Stimulated activated CD4-positive, alpha-beta T cell treated with anti-CD3 and anti-CD28 coated beads, TNF-alpha, amount 100 ng/mL, for 1 hour (primary cell): ENCODE measurements at places on chromosomes 13 and 19.

GRCh38 chr19:8575467-8575997, 1.7 kb downstream of the MYO1F start:
- DNase-seq = peak; percentile 34

DNA sequence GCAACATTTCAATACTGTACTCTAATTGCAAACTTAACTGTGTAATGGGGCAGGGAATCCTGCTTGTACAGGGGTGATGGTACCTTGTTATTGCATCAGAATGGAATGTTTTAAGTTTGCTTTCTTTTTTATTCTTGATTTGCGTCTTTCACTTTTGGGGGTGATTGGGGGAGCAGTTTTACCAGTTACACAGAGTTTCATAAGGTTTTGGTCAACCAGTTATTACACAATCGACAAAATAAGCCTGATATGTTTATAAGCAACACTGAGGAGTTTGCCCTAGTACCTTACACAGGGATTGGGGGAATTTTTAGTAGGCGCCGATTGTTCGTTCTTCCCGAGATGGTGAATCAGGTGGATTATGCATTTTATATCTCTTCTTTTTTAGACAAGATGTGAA, 2.7 kb downstream of the KLF5 start:
- DNase-seq = no peak

DNA sequence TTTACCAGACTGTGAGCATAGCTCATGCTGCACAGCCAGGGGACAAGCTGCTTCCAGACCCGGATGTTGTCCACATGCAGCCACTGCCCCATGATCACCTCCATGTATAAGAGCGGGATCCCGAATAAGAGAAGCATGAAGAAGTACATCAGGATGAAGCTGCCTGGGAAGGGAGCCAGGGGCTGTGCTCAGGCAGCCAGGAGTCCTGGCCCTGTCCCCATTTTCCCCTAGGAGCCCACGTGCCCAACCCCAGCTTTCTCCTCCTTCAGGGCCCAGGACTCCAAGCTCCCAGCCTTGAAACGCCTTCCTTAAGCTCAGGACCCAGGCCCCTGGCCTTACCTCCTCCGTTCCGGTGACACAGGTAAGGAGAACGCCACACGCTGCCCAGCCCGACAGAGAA, 69.3 kb downstream of the SLC6A16 start:
- no peak for DNase-seq

GRCh38 chr13:101018720-101019119, 344.1 kb upstream of the TMTC4 start:
- no peak for DNase-seq

DNA sequence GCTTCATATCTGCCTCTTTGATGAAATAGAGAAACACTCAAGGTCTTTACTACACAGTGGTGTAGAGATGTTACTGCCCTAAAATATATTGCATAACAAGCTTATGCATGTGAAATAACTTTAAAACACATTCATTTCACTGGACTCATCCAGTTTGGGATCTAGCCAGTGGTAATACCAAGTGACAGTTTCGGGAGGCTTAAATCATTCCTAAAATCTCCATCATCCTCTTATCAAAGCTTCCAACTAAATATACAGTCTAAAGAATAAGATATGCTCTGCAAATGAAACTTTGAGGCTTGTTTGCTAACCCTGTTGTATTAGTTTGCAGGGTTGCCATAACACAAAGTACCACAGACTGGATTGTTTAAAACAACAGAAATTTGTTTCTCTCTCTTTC, 52.8 kb downstream of the THSD1 start:
- DNase-seq = no peak

DNA sequence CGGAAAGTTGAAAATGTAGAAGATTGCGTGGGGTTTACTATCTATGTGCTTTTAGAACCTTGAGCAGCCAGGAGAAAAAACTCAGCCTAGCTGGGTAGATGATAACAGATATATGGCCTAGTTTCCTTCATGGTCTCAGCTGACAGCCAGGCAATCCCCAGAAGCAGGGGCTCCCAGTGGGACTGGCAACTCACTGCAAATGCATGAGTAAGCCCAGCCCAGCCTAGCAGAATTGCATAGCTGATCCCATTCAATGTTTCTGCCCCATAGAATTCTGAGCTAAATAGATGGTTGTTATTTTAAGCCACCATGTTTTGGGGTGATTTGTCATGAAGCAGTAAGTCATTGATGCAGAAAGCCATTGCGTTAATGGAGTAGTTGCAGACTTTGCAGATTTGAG, 108.5 kb downstream of the ERCC5 start:
- no peak for DNase-seq

DNA sequence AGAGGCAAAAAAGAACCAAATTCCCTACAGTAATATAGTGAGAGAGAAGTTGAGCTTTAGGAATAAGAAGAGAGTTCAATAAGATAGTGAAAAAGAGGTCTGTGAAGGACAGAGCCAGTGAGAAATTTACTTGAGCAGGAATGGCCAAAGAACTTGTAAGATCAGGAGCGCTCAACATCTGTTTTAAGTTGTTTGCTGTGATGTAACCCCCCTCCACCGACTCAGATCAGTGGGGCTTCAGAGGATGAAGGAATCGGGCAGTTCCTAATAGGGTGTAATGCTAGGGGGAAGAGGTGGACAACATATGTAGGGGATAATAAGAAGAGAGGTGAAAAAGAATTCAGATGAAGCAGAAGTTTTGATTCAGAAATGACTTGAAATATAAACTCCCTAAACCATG, 85.3 kb upstream of the FNDC3A start:
- DNase-seq = no peak

- no peak for DNase-seq
These were observed 19.8 kb downstream of the TCF3 start for GRCh38 chr19:1632462-1633268.

DNA sequence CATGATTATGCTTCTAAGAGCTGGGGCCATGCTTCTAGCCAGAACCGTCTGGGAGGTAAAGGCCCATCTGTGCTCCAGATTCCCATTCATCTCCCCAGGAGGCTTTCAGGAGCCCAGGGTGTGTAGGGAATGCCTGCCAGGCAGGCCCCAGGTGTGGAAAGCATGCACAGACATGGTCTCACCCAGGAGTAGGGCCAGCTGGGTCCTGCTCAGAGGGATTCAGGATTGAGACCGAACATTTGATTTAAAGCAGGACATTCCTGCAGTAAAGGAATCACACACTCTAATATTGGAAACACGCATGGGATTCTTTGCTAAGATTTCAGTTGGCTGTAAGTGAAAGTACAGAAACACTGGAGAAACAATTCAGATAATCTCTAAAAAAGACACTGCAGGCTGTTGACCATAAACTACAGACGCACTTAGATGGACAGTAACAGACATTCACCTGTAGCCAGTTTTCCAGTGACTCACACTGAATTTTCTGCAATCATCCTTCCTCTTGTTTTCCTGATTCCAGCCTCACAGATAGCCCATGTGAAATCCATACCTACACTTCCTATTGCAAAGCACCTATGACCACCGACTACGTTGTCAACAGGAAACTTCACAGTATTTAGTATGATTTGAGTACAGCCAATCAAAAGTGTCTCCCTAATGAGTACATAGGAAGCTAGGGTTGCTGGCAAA, 257.8 kb downstream of the TBC1D4 start:
- DNase-seq = no peak

- DNase-seq = no peak
These were observed 5.1 kb downstream of the S1PR2 start for GRCh38 chr19:10226021-10226375.

- DNase-seq = no peak
These were observed 61.0 kb upstream of the SHISA2 start for GRCh38 chr13:26112843-26113242.

DNA sequence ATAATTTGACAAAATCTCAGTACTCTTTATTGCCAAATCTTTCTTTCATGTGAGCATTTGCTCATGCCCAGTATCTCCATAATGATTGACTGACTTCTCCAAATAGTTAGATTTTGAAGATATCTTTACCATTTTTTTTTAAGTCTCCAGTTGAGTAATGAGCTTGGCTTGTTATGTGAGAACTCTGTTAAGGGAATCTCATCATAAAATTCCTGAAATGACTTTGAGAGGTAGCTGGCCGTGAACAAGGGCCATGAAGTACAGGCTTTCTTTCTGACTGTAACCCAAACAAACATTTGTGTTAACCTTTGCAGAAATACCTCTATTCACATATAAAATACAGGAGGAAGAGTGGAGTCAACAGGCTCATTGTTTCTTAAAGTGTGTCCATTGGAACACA, 449.7 kb downstream of the IRS2 start:
- no peak for DNase-seq

DNA sequence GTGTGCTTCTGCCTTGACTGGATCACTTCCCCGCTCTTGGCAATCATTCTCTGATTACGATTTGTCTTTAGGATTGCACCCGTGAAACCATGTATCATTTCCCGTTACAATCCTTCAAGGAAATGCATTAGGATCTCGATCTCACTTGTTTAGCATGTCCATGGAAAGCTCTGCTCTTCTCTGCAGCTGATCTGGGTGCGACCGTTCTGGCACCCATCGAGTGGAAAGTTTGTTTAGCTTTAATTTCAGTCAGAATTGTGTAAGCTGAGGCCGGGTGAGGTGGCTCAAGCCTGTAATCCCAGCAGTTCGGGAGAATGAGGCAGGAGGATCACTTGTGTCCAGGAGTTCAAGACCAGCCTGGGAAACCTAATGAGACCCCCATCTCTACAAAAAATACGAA, 30.9 kb downstream of the NUMBL start:
- DNase-seq = no peak

DNA sequence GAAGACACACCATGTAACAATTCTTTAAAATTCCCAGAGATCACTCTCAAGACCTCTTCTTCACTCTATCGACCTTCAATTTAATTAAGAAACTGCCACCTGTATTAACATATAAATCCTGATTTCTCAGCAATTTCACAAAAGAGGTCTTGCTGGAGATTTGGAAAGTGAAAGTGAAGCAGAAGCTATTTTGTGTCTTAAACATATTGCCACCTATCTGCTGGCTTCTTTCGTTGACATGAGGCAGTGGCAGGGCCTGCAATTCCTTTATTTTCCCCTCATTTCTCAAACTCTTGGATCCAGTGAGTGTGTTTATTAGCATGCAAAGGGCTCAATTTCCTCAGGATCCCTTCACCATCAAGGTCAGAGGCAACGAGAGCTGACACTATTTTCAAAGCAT, 780.2 kb upstream of the SLITRK1 start:
- no peak for DNase-seq

GRCh38 chr19:51158474-51159129, 16.5 kb downstream of the SIGLEC7 start:
- DNase-seq = peak; percentile 69

- no peak for DNase-seq
These were observed 58.5 kb downstream of the SPATA13 start for GRCh38 chr13:24218977-24219376.

DNA sequence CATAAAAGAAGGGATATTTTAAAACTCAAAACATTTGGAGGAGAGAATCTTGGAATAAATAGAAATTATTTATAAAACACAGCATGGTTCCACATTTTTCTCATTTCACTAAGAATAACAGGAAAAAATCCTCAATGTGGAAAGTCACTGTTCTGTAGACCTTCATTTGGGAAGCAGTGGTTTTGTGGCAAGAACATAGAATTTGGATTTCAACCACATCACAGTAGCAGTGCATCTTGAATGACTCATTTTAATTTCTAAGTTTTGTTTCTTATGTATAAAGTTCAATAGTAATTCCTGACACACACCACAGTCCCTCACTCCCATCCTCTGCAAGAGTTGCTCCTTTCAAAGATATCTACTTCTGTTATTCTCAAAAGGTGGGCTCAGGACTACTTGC, 264.0 kb downstream of the ENOX1 start:
- no peak for DNase-seq
